Activated CD4-positive, alpha-beta T cell treated with anti-CD3 and anti-CD28 coated beads, Interleukin-2, amount 50 U/mL, for 1 hour (primary cell): ENCODE measurements at places on chromosomes 3 and 15.

- no peak for DNase-seq
These were observed 24.4 kb downstream of the CNOT10 start for GRCh38 chr3:32709346-32709745.

GRCh38 chr3:183533412-183534132 is 21.9 kb downstream of the KLHL6 start:
- DNase-seq = no peak

DNA sequence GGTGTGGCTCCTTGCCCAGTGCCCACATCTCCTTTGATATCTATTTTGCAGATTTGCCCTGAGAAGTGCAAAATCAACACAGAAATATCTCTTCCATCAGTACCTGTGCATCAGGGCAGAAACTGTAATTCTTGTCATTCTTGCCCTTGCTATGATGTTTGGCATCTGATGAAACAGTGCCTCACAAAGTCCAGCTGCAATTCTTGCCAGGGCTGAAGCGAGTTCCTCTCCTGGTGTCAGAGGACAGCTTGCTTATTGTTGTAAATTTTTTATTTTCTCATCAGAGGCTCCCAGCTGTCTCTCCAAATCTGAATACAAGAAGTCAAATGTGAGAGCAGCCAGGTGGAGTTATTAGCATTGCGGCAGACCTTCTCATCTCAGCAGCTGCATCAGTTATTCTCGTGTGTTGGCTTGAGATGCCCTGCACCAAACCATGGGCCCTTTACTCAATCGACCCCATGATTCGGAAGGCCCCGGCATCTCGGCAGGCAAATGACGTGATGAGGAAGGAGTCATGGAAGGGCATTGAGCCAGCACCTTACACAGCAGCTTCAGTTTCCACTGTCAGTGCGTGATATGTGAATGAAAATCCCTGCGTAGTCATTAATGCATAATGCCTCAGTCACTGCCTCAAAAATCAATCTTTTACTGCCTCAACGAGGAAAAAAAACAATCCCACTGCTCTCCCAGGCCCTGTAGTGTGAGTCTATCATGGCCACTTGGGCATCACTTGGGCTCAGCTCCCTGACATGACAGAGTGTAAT is 93.4 kb downstream of the CCNL1 start:
- DNase-seq = no peak

DNA sequence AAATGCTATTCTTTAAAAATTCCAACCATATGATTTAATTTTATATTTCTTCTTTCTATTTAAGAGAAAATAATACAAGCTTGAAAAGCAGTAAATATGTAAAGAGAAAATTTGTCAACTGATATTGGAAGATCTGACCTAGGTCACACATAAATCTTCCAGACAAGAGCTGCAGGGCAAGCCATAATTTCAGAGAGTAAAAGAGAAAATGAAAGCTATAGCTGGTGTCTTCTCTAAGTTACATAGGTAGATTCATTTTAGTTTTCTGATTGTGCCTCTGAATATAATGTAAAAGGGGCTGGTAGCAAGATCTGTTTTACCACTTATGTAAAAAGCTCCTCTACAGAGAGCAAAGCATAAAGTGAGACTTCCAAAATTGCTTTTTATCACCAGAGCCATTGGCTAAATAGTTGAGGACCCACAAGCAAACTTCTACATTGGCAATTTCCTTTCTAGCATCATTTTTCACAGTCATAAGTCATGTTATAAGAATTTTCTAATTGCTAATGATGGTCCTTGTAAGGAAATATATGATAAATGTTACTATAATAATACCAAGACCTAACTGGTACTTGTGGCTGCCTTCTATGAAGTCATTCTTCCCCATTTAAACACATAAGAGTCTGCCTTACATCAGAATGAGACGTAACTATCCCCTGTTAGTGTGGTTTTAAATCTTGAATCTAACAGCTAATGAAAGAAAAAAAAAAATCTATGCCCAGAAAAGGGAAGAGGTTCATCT is 80.8 kb upstream of the SKOR1 start:
- no peak for DNase-seq

- no peak for DNase-seq
These were observed 17.2 kb downstream of the DAPK2 start for GRCh38 chr15:64029110-64029509.

GRCh38 chr3:18390024-18390660 is 35.0 kb downstream of the SATB1 start:
- DNase-seq = no peak

DNA sequence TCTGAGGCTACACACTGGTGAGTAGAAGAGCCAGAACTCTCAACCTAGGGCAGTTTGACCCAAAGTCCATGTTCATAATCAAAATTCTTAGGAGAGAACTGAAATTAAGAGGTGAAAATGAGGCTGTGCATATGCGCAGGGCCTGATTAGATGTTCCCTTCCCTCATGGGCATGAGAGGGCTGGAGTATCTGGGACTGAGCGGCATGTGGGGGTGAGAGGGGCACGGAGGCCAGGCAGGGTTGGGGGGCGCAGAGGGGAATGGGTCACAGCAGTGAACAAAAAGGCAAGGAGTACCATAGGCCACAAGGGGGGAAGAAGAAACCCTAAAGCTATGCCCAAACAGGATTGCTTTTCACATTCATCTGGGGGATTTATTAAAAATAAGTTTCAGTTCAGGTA is 31.3 kb downstream of the ADAMTS9 start:
- no peak for DNase-seq
